T-cell (primary cell): ENCODE measurements at places on chromosomes 3 and 15.
A peak's percentile ranks its signal among the peaks of the same experiment; 100 is the strongest.

DNA sequence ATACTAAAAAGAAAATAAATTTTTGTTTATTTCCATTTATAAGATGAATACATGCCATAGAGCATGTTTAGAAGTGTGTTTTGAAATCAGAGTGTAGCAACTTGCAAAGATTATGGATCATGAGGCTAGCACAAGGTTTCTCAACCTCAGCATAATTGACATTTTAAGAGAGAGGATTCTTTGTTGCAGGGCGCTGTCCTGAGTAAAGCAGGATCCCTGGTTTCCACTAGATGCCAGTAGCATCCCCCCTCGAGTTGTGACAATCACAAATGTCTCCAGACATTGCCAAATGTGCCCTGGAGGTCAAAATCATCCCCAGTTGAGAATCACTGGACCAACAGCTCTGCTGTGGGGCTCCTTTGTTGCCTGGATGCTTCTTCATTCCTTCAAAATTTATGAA lies 128.5 kb upstream of the RBMS3 start:
- no peak for DNase-seq

DNA sequence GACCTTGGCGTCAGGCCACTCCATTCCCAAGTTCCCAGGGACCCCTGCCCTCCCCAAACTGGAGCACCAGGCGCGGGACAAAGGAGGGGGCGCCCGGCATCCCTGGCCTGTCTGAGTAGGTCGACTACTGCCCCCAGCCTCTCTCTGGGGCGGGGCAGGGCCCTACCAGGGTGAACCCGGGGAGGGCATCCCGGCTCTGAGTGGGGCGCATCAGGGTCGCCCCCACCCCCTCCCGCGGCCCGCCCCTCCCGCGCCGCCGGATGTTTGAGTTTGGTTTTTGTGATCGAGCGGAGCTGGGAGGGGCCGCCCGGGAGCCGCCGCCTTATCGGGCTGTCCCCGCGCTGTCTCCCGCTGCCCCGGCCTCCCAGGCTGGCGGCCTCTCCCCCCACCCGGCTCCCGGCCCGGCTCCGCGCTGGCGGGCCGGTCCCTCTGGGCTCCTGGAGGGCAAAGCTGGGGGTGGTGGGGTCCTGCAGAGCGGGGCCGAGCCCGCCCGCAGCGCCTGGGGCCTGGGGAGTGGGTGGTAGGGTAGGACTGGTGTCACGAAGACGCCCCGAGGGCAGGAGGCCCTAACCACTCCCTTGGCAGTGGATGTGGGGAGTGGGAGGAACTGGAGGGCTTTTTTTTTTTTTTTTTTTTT lies 47.2 kb upstream of the SMAD6 start:
- DNase-seq = no peak

DNA sequence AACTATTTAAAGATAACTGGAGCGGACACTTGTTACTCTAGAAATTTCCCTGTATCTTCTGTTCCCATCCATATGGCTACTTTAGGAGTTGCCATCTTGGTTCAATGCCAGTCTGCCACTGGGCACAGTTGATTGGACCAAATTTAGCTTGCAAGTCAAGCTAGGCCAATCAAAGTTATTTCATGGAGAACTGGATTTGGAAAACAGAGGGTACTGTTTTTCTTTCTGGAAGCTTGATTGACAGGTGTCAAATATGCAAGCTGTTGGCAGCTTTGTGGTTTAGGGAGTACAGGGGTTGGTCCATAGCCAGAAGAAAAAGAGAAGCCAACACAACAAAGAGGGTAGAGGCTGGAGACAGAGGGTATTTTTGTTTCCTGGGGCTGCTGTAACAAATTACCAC lies 33.4 kb upstream of the KLHL25 start:
- no peak for DNase-seq

DNA sequence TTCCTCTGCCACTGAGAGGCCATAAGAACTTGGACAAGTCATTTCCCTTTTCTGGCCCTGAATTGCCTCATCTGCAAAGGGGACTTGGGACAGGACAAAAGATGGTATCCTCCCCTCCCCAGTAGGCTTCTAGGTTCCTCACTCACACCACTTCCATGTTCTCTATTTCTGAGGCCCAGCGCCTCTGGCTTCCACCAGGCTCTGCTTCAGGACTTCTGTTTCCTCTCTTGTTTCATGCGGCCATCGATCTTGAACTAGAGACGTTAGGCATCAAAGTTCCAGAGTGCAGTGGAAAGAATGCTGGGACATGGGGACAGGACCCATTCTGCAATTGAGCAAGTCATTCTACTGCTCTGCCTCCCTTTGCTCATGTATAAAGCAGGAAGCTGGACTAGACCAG lies 1.7 kb downstream of the TM4SF4 start:
- DNase-seq = no peak

DNA sequence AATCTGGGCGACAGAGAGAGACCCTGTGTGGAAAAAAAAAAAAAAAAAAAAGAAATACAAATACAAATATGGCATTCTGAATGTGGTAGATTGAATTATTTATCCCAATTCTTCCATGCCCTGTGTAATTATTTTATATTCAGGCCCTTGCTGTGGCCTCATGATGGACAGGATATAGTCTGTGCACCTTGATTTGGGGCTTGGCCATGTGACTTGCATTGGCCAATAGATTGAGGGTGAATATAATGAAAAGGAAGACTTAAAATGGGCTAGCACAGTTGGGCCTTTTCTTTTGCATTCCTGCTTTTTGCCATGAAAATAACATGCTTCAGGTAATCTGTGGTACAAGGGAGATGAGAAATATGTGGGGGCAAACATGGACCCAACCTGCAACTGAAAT lies 27.1 kb upstream of the IGF2BP2 start:
- DNase-seq = no peak

DNA sequence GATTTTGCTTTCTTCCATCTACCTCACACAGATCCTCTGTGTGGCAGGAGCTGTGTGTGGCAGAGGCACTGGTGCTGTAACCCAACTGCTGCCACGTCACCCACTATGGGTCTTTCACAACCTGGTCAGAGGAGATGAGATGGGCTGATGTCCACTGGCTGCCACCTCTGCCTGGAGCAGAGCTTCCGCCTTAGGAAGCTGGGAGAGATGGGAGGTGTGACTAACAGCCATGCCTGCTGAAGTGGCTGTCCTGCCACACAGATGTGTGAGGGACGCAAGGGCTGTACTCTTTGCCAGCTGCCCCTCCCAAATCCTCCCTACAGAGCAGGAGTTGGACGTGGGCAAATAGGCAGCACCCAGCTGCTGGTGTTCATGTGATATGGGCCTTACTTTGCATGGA lies 329.5 kb downstream of the GABRB3 start:
- no peak for DNase-seq

DNA sequence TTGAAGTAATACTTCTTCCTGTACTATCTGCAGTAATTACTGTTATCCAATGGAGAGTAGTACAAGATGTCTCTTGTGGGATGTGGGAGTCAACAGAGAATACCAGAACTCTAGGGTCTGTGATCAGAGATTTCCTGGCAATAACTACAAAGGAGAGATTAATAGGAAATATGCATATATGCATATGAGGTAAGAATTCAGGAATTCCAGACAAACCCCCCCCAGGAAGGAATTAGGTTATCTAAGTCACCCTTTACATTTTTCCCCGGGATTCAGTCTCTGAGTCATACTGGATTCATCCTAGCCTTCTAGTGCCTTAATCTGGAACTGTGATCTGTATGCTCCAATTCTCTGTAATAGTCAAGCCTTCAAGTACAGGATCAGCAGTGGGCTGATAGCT lies 49.4 kb downstream of the GTF2E1 start:
- no peak for DNase-seq

GRCh38 chr3:4271834-4272233 lies 31.3 kb upstream of the SETMAR start:
- DNase-seq = no peak

GRCh38 chr3:80770106-80771074 lies 991.1 kb downstream of the GBE1 start:
- peak; percentile 10 for DNase-seq

DNA sequence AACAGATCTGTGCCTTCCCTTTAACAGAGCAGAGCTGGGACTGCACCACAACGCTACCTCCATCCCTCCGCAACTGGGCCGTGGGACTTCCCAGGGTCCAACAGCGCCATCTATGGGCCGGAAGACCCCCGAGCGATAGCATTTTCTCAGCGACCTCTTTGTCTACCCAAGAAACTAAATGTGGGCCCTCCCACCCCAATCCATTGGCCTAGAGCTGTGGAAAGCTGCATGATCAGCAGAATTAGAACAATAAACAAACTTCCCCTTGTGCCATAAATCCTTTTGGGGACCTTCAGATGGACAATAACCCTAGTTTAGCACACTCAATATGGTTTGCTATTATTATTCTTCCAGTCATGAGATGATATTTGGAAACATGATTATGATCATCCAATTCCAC lies 74.8 kb upstream of the NTRK3 start:
- DNase-seq = peak; percentile 12

GRCh38 chr3:130692455-130692854 lies 54.2 kb downstream of the PIK3R4 start:
- DNase-seq = no peak

DNA sequence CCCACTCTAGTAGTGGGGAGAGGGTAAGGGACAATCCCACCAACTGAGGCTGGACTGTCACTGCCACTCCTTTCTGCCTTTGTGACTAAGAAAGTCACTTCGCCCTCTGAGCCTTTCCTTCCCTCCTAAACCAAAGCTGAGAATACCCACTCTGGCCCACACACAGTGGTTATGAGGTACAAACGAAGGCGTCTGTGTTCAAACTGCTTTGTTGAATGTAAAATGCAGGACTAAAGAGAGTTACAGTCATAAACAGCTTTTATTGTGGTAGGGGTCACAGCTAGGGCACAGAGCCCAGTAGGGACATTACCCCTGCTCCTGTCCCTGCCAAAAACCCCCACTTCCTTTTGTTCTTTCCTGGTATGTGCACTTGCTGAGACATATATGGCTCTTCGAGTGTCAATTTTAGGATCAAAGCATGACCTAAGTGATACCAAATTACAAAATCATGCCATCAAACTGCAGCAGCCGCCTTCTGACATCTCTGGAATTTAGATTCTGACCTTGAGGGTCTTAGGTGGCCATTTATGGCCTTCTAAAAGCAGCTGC lies 45.1 kb downstream of the CTDSPL start:
- no peak for DNase-seq

DNA sequence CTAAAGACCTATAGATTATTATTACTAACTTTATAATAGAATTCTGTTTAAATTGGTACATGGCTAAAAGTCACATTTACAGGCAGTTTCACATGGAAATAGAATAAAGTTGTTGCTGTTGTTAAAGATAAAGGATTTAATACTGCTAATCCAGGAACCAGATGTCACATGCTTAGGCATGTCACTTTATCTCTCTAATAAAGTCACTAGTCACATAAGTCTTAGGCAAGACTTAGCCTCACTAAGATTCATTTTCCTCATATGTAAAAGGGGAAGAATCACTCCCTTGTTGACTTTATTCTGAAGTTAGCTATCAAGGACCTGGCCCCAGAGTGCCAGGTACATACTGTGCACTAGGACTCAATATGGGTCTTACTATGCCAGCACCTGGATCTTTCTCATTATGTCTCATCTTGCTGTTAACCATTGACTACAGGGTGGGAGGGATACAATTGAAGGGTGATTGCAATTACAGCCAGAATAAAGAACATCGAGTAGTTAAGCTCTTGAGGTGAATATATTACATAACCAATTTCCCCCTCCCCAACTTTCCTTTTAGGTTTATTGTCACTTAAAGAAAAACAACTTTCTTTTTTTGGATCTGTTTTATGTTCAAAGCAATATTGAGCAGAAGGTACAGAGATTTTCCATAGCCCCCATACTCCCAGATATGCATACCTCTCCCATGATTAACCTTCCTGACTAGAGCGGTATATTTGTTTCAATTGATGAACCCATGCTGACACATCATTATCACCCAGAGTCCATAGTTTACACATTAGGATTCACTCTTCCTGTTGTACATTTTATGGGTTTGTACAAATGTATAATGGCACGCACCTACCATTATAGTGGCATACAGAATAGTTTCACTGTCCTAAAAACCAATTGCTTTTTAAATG lies 36.6 kb downstream of the LNP1 start:
- no peak for DNase-seq
